ENCODE measurements at places on chromosomes 3 and 15.

DNA sequence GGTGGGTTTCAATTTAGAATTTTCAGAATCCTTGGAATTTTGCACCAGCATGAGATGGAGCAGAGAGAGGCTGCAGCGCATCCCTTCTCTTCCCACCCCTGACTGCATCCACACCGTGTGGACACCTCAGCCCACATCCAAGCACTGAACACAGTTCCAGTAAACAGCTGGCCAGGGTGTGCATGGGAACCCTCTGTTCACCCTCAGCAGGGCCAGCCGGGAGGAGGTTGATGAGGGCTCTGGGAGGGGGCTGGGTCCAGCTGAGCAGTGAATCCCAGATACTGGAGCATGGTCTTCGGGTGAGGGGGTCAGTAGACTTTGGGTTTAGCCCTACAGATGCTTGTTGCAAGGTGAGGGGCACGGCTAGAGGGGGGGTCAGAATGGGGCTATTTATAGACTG, 85.8 kb downstream of the RPLP1 start:
- DNase-seq: no peak

- DNase-seq: no peak
Observed at GRCh38 chr15:59166166-59166565, 40.5 kb upstream of the LDHAL6B start.

DNA sequence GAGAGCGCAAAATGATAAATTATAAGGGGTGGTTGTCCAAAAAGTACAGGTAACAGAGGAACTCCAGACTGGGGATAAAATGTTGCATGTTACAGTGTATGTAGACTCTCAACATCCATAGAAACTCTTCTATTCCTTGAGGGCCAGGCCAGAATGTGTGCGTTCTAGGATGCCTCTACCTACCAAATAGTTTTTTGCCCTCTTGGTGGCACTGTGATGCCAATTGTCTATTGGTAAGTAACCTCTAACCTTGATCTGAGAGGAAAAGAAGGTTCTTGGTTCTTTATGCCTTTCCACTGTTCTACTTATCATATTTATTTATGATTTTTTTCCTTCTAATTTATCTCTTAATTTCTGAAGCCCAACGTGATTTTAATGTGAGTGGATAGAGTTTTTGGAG, 424.6 kb downstream of the GRM7 start:
- DNase-seq: no peak

DNA sequence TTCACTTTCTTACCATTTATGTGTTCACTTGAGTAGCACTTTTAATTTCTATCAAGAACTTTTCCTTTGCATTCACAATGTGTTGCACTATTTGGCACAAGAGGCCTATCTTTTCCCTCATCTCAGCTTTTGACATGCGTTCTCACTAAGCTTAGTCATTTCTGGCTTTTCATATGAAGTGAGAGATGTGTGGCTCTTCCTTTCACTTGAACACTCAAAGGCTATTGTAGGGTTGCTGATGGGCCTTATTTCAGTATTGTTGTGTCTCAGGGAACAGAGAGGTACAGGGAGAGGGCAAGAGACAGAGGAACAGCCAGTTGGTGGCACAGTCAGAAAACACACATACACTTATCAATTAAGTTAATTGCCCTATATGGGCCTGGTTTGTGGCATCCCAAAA, 127.4 kb upstream of the MLF1 start:
- no peak for DNase-seq

- DNase-seq: no peak
Observed at GRCh38 chr3:115834068-115834467, 210.8 kb downstream of the GAP43 start.

- DNase-seq: no peak
Observed at GRCh38 chr3:83011481-83011880, 1250.0 kb upstream of the GBE1 start.

DNA sequence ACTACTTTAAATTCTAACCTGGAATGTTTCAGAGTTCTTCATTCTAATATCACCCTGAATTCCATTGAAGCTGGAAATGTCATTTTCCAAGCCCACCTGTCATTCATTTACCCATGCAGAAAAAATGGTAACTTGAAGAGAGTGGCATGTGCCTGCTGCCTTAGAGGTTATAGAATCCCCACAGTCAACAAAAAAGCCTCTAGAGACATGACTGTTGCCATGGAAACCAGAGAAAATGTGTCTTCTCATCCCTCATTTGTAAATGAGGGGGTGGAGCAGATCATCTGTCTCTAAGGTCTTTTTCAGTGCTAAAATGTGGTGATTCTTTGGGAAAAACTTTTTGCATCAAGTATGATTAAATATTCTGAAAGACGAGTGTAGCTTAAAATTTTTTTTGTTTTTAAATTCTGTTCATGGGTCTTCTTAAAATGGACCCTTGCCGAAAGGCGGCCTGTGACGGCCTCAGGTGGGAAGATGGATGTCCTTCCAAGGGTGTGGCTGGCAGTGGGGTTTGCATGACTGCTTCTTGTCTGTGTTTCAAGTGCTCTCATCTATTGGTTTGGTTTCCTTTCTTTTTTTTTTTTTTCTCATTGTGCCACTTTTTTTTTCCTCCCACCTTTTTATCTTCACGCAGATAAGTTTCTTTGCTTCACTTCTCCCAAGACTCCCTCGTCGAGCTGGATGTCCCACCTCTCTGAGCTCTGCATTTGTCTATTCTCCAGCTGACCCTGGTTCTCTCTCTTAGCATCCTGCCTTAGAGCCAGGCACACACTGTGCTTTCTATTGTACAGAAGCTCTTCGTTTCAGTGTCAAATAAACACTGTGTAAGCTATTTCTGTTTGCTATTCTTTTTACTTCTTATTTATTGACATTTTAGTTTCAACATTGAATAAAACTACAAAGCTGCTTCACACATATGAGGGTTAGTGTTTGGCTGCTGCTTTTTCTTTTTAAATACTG, 23.0 kb downstream of the TPM1 start:
- DNase-seq: no peak

DNA sequence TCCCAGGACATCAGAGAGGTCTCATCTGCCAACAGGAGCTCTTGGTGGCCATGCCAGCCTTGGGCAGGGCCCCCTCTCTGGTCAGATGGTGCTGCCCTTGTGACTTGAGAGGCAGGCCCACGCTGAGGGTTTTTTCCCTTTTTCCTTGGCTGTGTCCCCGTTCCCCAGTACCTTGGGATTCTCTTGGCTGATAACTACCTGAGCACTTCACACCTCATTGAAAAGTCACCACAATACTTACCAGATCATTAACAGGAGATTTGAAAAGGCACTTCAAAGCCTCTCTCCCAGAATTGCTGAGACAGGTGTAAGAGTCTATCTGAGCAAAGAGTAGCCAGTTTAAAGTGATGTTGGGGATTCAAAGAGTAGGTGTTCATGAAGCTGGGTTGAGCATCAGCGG, 15.1 kb upstream of the TMEM158 start:
- no peak for DNase-seq

GRCh38 chr3:141686466-141687291, 51.4 kb upstream of the RNF7 start:
- no peak for DNase-seq

DNA sequence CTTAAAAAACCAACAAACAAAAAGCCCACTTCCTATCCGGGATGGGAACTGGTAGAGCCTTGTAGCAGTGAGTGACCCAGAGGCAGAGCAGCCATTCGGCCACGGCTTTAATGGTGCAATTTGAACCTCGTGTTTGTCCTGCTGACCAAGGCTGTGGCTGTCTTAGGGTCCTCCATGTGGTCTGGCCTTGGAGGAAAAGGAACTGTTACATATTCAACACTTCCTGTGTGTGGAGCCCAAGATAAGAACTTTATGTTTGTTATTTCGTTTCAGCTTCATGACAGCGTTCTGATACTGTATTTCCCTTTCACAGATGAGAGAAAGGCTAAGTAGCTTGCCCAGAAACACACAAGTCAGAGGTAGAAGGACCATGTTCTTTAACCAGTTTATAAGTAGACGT, 269.8 kb downstream of the SV2B start:
- no peak for DNase-seq

- no peak for DNase-seq
Observed at GRCh38 chr15:52749258-52749657, 40.9 kb downstream of the ONECUT1 start.

GRCh38 chr15:26698555-26698954, 74.3 kb downstream of the GABRB3 start:
- no peak for DNase-seq

DNA sequence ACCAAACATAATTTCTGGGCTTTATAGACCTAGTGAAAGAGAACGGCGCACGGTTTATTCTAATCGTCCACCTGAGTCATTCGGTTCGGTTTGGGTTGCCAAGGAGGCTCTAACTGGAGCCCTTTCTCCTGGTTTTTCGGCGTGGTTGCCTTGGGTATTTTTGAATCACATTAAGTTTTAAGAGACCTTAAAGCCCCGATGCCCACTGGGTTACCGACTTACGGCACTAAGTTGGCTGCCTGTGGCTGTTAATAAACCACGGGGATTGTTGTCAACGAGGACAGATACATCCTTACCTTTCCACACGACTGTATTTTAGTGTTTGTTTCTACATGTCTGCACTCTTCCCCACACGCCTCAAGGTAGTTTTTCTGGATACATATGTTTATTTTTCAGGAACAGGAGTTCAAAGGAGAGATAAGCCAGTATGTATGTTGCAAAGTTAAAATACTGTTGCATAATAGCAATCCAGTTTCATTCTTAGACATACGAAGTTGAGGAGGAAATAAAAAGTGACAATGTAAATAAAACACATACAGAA, 1.2 kb upstream of the ANP32A start:
- no peak for DNase-seq

GRCh38 chr3:66817951-66818557, 180.1 kb upstream of the KBTBD8 start:
- no peak for DNase-seq

DNA sequence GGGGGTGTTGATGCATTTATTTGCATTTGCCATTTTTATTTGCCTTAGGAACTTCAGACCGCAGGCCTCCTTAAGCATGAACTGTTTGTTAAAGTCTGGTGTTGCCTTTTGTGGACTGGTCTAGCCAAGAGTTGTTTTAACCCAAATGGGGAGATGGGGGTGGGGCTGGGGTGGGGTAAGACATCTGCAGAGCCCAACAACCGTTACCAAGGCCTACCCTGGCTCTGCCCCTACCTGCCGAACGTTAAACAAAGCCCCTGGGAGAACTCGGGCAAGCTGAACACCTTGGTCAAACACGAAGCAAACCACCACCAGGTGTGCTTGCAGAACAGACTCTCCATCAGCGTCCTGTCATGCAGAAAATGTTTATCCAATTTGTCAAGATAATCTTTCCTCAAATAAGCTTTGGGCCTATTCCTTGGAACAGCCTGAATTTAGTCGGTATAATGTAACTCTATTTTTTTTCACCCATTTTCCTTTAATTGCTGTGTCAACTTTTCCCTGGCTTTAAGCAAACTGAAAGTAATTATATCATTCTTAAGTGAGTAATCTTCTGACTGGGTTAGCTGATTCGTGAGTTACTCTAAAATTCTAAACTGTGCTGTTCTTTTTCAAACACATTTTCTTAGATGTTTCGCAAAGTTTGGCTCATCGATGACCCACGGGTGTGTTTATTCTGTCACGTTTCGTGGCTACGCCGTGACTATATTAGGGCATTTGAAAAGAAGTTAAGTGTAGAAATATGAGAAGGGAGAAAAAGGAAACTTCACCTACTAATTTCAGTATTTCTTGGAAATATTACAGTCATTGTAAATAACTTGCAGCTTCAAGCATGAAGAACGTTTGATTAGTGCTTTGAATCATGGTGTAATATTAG, 127.6 kb downstream of the SOX2 start:
- DNase-seq: no peak

DNA sequence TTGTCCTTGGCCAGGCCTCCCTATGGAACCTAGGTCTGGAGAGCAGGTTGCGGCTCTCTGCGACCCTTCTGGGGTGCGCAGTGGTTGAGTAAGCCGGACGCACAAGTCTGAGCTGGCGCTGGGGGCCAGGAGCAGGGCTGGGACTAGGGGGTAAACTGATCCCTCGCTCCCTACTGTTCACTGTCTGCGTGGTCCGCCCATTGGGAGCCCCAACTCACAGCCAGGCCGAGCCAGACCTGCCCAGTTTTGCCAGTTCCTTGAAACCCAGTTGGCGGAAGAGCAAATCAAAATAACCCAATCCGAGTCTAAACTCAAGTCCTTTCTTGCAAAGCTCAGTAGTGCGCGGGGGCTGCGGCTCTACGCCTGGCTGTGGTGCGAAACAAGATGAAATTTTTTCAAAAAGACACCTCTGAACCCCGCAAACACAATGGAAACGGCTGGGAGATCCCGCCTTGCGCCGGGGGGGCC, 17.5 kb downstream of the RGMA start:
- DNase-seq: no peak

- DNase-seq: no peak
Observed at GRCh38 chr15:77671362-77672056, 38.8 kb upstream of the LINGO1 start.

DNA sequence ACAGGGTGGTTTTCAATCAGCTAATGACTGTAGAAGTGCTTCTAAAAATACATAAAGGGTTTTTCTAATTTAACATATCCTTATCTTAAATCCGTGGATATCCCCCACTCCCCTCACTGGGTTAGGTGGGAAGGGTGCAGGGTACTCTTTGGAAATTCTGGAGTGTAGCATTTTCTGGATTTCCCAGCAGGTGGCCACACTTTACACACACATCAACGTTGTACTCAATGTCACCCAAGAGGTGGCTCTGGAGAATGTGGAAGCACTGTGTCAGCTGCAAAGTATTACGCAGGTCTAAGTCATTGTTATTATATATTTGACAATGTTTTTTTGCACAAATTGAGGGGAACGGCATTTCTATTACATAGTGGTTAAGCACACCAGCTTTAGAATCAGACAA, 168.8 kb downstream of the CHDH start:
- no peak for DNase-seq

DNA sequence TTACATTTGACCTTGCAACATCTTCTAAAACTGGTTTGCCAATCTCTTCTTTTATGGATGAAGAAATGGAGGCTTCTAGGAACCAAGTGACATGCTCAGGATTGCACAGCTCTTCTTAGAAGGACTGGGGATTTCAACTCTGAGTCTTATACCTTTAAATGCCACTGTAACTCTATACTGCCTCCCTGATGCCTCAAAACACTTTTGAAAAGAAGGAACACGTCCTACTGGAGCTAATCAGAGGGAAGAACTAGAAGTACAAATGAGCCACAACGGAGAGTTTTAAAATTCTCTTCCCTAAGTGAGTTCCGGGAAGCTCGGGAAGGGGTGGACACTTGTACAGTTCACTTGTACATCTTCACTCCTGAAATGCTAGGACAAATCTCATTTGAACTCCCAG, 949 bp upstream of the MITF start:
- DNase-seq: no peak

- DNase-seq: no peak
Observed at GRCh38 chr3:115074502-115074901, 72.6 kb downstream of the ZBTB20 start.

DNA sequence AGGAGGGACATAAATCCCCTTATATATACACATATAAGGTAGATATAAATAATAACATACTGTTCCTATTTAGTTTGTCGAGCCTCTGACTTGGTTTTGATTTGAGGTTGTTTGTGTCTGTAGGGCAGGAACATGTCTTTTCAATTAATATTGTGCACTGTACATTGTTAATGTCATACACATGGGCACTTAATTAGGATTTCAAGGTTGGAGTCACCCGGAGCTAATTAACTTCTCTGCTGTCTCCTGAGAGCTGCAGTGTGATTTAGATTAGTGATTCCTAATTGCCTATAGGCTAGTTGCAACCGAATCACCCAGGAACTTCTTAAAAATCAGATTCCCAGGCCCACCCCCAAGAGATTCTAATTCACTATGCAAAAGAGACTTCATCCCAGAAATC, 50.4 kb upstream of the FILIP1L start:
- DNase-seq: no peak

- DNase-seq: no peak
Observed at GRCh38 chr3:102790747-102791325, 356.0 kb downstream of the ZPLD1 start.

Data from activated T-cell treated with anti-CD3 and anti-CD28 coated beads for 4 hours (primary cell).